ENCODE measurements at places on chromosomes 13 and 19.

- no peak for DNase-seq
Observed at GRCh38 chr19:46107371-46107770, 17.1 kb downstream of the IGFL3 start.

GRCh38 chr13:95100525-95101433 lies 200.5 kb downstream of the ABCC4 start:
- DNase-seq: no peak

DNA sequence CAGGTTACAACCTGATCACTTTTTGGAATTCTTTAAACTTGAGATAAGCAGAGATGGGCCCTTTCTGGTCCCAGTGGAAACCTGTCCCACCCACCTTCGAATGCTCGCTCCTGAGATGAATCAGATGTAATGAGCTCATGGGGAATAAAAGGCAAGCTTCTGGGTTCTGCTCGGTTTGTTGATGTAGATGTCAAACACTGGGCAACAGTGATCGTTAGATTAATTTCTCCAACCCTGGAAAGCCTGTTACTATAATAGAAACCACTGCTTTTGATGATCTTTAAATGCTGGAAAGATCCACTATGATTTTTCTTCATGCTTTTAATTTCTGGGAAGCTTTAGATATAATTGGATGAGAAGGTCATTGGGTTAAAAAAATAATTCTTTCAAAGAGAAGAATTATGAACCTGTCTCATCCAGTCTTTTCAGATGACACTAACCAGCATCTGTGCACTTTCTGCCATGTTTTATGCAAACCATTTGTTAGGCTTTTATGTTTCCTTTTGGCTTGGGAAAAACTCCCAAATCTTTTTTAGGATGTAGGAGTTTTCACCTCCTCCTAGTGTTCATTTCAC lies 49.3 kb downstream of the B3GLCT start:
- DNase-seq: no peak

DNA sequence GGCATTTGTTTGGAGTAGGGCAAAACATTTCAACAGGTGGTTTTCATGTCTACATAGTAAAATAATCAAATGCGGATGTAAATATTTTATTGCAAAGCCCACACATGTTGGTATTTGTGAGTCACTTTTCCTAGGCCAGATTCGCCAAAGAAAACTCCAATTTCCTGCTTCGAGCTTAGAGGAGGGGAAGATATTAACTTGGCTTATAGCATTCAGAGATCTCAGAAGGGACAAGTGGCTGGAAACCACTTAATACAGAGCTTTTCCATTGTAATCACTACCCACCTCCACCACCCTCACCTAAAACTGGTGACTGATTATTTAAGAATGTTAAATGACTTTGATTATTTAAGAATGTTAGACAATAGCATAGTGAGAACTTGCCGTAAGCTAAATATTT lies 530.6 kb upstream of the SPRY2 start:
- no peak for DNase-seq

DNA sequence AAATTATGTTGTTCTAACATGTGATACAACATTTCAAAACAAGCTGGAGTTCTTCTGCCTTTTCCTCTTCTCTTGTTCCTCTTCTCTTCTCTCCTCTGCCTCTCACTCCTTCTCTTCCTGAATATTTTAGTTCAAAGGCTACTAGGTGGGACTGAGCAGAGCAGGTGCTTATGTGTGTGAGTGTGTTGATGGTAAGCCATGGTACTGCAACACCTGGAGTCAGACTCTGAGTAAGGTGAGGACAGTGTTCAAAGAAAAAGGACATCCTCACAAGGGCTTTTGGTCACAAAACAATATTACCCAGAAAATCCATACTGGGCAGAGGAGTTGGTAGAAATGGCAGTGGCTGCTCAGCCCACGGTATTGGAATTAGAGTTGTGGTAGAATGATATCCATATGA lies 1188.7 kb downstream of the SLITRK1 start:
- DNase-seq: no peak

DNA sequence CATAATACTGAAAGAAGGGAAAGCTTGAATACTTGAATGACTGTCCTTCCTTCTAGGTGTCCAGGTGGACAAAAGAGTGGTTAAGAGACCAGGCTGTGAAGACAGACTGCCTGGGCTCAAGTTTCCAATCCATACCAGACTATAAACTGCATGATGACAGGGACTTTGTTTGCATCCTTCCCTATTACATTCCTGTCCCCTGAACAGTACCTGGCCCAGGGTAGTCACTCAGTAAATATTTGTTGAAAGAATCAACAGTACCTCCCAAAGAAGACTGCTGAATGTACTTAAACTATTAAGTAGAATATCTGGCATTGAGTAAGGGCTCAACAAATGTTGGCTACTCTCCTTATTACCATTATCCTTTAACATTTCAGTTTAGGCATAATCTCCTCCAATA lies 29.7 kb downstream of the MIPEP start:
- no peak for DNase-seq

Measured in right renal cortex interstitium (tissue), 3 donors.